ENCODE measurements at places on chromosomes 16 and 17.

DNA sequence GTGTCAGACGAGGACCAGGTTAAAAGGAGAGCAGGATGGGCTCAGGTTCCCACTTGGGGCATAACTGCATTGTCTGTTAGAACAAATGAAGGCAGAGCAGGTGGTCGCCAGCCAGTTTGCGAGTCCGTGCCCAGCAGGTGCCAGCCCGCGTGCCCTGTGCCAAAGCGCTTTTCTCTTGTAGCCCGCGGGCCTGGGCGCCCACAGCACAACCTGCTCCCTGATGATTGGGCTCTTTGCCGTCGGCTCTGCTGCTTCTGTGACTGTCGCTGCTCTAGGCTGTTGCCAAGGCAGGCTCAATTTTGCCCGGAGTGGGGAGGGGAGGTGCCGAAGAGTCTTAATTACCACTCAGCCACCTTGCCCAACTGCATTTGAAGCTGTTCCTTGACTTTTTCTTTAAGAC, 21.1 kb downstream of the KNOP1 start:
- DNase-seq = no peak

DNA sequence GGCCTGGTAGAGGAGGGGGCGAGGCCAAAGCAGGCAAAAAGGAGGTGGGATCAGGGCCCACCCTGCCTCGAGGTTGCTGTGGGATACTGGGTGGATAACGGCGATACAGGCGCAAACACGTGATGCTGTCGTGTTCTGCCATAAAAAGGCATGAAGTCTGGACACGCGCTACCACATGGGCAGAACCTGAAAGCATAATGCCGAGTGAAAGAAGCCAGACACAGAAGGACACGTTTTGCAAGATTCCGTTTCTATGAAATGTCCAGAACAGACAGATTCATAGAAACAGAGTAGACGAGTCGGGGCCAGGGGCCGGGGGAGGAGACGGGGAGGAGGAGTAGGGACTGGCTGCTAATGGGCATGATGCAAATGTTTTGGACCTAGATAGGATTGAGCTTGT, 43.5 kb downstream of the ZDHHC7 start:
- no peak for DNase-seq

- no peak for DNase-seq
Observed at GRCh38 chr17:49495842-49496182, 719 bp downstream of the NGFR start.

- no peak for DNase-seq
Observed at GRCh38 chr17:21035406-21035805, 7.4 kb downstream of the USP22 start.

DNA sequence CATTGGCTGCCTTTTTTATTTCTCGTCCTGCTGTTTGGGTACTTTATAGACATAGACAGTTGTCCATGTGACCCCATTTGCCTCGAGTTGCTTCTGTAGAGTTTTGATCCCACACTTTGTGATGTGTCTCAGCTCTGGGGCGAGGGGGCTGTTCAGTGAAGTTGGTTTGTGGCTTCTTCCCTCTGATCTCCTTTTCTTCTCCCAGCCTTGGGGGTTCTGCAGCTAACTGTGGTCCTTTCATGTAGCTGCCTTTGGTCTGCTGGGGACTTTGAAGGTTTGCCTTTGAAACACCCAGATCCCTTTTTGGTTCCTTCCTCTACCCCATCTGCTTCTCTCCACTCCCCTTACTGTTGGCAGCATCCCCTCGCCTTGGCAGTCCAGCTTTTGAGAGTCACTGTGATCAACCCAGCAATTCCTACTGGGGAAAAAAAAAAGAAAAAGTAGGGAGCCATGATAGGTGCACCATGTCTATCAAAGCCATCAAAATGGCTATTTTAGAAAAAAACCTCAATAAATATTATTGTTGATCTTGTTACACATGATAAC, 728.8 kb upstream of the RBFOX1 start:
- DNase-seq = no peak

Data from amniotic stem cell (primary cell).